Stimulated activated CD8-positive, alpha-beta memory T cell treated with anti-CD3 and anti-CD28 coated beads, Interleukin-15, amount 100 ng/mL, for 4 hours (primary cell): ENCODE measurements at places on chromosomes 3 and 15.

GRCh38 chr3:49666592-49666991 lies 7.6 kb upstream of the APEH start:
- no peak for DNase-seq

DNA sequence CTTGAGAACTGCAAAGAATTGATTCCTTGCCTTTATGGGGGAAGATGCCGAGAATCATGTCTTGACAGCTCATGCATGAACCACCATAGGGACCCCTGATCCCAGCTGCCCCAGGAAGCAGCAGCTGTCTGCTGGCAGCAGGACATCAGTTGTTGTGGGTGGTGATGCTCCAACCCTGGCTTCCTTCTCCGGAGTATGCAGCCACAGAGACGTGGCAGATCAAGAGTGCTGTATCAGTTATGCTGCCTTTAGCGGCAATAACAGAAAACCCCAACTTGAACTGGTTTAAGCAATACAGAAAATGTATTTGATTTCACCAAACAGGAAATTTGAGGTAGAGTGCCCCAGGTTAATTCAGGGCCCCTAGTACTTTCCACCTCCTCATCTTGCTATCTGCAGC lies 92.2 kb upstream of the TNFAIP8L3 start:
- no peak for DNase-seq

DNA sequence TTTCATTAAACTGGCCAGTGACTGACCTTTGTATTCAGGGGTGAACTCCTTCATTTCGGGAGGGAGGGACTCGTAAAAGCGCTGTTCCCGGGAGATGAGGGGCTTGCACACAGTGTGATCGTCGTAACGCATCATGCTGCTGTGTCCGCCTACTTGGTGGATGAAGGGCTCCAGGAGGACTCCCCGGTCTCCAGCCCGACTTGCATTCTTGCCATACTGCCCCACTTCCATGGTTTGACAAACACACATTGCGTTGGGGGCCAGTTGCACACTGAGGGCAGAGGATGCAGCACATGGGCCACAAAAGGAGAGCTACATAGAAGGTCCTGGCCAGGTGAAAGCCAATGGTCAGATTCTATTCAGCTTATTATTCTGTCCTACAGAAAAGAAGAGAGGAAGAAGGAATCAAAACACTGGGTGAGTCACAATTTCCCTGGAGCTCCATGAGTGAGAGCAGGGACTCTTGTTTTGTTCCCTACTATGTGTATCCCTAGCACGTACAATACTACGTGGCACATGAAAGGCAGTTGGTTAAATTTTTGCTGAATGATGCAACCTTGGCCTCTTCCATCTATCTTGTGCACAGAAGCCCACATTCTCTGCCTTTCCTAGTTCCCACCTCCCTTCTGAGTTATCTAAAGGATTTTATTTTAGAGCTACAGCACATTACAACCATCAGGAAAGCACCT lies 24.2 kb upstream of the GMPPB start:
- no peak for DNase-seq

DNA sequence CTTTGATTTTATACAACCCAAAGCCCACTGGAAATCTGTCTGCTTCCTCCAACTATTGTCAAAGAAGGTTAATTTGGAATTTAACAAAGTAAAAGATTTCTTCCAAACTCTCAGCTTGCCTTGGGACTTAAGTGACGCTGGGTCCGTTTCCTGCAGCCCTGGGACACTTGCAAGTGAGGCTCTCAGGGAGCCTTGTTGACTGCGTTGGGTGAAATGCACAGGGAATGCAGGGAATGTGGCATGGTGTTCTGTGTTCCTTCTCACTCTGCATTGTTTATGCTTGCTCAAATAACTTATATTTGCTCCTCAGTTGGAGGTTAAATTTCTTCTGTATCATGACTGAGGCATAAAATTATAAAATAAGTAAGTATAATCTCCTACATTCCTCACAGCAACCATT lies 60.9 kb upstream of the TJP1 start:
- no peak for DNase-seq
